ENCODE measurements at places on chromosomes 6 and 20. TPM values are rescaled to one million over a fixed set of nuclear protein-coding genes. Genes with fewer than 3 reads are reported as not detected.

- peaks cover 6% of the 10 kb centered on the region for H3K4me1 ChIP-seq
- peak overlapping the region; percentile 89 for H3K27ac ChIP-seq
- peak; percentile 21 for DNase-seq
- H3K36me3 ChIP-seq: no peaks in the 10 kb centered on the region
- H3K4me3 ChIP-seq: peak overlapping the region; percentile 78
These were observed 650 bp upstream of the TTK start for GRCh38 chr6:80003826-80004172.

Gene PI16
- total RNA-seq: 14.9 TPM

GRCh38 chr6:136517002-136517401 lies 33.2 kb downstream of the MAP7 start:
- no peak overlapping the region for H3K27ac ChIP-seq
- H3K4me3 ChIP-seq: no peak overlapping the region
- H3K27me3 ChIP-seq: no peaks in the 10 kb centered on the region
- H3K36me3 ChIP-seq: no peaks in the 10 kb centered on the region
- no peaks in the 10 kb centered on the region for H3K4me1 ChIP-seq
- no peak for DNase-seq

Gene NCOA6
- total RNA-seq: 20.3 TPM

Gene NELFCD
- 78.7 TPM for total RNA-seq

Gene MOG
- total RNA-seq: not detected

DNA sequence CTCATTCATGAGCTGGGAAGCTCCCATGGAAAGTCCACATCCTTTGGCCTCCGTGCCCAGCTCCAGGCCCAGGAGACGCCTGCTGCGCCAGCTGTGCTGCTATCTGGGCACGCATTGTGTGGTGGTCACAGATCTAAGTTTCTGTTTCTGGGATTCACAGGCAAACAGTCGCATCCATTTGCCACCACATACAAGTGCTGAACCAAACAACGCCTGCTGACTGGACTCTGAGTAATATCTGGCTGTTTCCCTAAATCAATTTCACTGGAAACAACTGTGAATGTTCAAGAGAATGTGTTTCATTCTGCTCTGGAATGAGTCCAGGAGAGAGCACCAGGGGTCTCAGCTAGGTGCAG lies 45.5 kb downstream of the IRF4 start:
- no peaks in the 10 kb centered on the region for H3K4me1 ChIP-seq
- DNase-seq: no peak
- H3K36me3 ChIP-seq: no peaks in the 10 kb centered on the region
- H3K4me3 ChIP-seq: no peak overlapping the region

Gene RIPOR2
- total RNA-seq: 13.8 TPM

DNA sequence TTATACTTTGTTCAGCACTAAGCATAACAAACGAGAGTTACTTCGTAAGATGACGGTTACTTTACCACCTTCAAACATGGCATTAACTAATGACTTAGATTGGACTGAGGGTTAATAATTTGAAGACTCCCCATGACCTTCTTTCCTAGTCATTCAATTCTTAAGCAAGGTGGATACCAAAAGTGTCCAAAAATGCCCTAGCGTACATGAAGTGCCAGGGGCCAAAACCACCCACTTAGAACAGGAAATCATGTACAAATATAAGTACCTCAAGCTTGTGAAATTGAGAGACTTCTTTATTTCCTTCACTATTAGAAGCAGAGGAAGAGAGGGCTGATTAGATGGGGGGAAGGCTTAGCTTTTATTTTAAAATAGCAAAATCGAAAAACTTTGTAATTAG lies 166.4 kb downstream of the ATXN1 start:
- no peaks in the 10 kb centered on the region for H3K4me1 ChIP-seq
- H3K27ac ChIP-seq: no peak overlapping the region
- H3K36me3 ChIP-seq: no peaks in the 10 kb centered on the region
- H3K27me3 ChIP-seq: no peaks in the 10 kb centered on the region
- no peak for DNase-seq

Gene MUC22
- total RNA-seq: not detected

Gene RIOK1
- total RNA-seq: 26.9 TPM

DNA sequence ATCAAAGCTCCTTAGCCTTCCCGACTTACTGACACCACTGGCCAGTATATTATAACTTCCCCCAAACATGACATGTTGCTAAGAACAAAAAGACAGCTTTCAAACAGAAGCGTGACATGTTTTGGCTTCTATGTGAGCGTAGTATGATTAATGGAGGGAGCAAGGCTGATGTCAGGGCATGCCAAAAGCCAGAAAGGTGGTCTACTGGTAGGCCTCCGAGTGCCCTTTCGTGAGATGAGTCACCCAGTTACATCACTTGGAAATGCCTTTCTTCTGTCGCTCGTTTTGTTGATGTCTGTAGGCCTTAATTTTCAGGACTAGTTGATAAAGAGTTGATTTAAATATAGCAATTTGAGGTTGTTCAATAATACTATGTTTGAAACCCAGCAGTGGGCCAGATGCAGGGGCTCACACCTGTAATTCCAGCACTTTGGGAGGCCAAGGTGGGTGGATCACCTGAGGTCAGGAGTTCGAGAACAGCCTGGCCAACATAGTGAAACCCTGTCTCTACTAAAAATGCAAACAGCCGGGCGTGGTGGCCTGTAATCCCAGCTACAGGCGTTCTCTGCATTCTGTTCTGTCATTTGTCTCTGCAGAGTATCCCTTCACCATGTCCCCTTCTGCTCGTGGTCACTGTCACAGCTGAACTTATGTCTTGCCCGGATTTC lies 53.3 kb downstream of the CNKSR3 start:
- no peaks in the 10 kb centered on the region for H3K36me3 ChIP-seq
- no peaks in the 10 kb centered on the region for H3K4me1 ChIP-seq
- DNase-seq: no peak
- no peaks in the 10 kb centered on the region for H3K27me3 ChIP-seq
- H3K4me3 ChIP-seq: no peak overlapping the region

DNA sequence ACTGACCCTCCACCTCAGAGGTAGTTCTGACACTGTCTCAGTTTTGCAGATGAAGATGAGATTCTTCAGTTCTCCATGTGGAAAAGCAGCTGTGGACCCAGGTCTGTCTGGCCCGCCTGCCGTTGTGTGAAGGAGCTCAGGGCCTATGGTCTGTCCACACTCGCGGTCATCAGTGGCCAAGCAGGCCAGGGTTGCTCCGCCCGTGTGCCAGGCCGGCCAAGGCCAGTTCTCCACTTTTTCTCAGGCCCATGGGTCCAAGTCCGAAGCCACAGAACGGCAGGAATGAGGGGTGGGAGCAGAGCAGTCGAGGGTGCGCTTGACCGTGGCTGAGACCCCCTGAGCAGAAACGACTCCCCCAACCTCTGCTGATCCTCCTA lies 8.6 kb upstream of the MAP1LC3A start:
- no peaks in the 10 kb centered on the region for H3K27me3 ChIP-seq
- H3K4me1 ChIP-seq: no peaks in the 10 kb centered on the region
- H3K36me3 ChIP-seq: no peaks in the 10 kb centered on the region
- H3K4me3 ChIP-seq: no peak overlapping the region
- no peak for DNase-seq
- H3K27ac ChIP-seq: no peak overlapping the region

- no peak for DNase-seq
- H3K4me3 ChIP-seq: no peak overlapping the region
- H3K4me1 ChIP-seq: no peaks in the 10 kb centered on the region
- no peak overlapping the region for H3K27ac ChIP-seq
- no peaks in the 10 kb centered on the region for H3K27me3 ChIP-seq
- no peaks in the 10 kb centered on the region for H3K36me3 ChIP-seq
These were observed 69.4 kb upstream of the MYLIP start for GRCh38 chr6:16059496-16059895.

GRCh38 chr20:20022498-20022897 lies 5.3 kb downstream of the NAA20 start:
- H3K27ac ChIP-seq: peak overlapping the region; percentile 35
- H3K27me3 ChIP-seq: no peaks in the 10 kb centered on the region
- H3K36me3 ChIP-seq: no peaks in the 10 kb centered on the region
- H3K4me3 ChIP-seq: no peak overlapping the region
- H3K4me1 ChIP-seq: no peaks in the 10 kb centered on the region
- no peak for DNase-seq

GRCh38 chr20:44247131-44247571 lies at the start of gene GDAP1L1:
Gene GDAP1L1 (plus strand): TSS chr20:44247308. CDS start chr20:44247335, 27 bp downstream.
- DNase-seq: no peak
- no peaks in the 10 kb centered on the region for H3K36me3 ChIP-seq
- peak within 1 kb of the TSS; percentile 32 for H3K4me3 ChIP-seq
- H3K4me1 ChIP-seq: no peaks in the 10 kb centered on the region
- no peak within 1 kb of the TSS for H3K27ac ChIP-seq

DNA sequence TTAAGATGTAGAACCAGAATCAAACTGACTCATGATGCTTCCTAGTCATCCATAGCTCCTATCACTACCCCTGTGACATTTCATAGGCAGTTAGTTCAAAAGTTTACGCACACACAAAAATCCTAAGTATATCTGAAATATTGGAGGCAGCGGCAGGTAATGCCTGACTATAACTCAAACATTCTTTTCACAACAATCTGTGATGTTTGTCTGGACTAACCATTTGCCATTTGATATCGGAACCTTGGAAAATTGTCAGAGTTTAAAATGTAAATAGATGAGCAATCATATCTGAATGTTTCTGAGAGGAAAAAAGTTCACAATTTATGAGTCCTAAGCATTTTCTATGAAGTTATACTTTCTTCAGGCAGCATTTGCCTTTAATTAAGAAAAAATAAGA lies 1078.2 kb downstream of the EPHA7 start:
- no peaks in the 10 kb centered on the region for H3K27me3 ChIP-seq
- H3K4me3 ChIP-seq: no peak overlapping the region
- no peak overlapping the region for H3K27ac ChIP-seq
- no peaks in the 10 kb centered on the region for H3K4me1 ChIP-seq

GRCh38 chr6:14732226-14732843 lies 513.5 kb upstream of the JARID2 start:
- no peak overlapping the region for H3K27ac ChIP-seq
- no peaks in the 10 kb centered on the region for H3K4me1 ChIP-seq
- no peak overlapping the region for H3K4me3 ChIP-seq
- H3K27me3 ChIP-seq: no peaks in the 10 kb centered on the region
- H3K36me3 ChIP-seq: no peaks in the 10 kb centered on the region

DNA sequence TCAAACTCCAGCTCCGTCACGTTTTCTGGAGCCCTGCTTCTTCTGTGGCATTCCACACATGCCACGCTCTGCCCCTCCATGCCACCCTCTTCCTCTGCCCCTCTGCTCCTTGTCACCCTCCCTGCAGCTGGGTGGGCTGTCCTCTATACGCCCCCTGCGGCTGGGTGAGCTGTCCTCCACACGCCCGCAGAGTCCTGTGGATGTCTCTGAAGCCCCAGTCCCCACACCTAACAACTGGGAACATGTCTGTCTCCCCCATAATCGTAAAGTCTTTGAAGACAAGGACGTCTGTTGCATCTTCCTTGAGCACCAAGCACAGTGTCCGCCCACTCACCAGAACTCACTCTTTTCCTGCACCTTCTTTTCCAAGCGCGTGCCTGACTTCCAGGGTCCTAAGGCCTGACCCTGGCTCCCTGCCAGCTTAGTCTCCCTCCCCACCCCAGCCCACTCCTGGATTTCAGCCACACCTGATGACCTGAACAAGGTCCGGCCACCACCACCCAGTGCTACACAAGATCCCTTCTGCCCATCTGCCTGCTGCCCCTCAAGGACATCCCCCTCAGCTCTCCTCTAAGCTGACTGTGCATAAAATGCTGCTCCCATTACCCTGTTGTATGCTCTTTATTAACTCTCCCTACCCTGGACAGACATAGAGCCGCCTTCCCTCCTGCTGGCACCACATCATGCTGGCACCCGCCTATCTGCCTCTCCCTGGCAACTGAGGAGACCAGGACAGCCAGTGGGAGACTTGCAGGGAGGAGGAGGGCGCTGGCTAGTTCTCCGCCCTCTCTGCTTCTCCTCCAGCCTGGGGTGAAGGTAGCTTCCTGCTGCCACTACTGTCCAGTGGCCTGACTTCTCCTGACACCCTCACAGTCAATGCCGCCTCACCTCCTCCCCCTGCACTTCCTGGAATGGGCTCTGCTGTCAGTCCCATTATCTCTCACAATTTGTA lies 10.7 kb upstream of the PRR18 start:
- H3K4me1 ChIP-seq: no peaks in the 10 kb centered on the region
- no peaks in the 10 kb centered on the region for H3K27me3 ChIP-seq
- no peak overlapping the region for H3K27ac ChIP-seq

- no peaks in the 10 kb centered on the region for H3K36me3 ChIP-seq
- H3K27ac ChIP-seq: no peak overlapping the region
- H3K4me1 ChIP-seq: no peaks in the 10 kb centered on the region
- no peaks in the 10 kb centered on the region for H3K27me3 ChIP-seq
- no peak overlapping the region for H3K4me3 ChIP-seq
- DNase-seq: no peak
These were observed 11.7 kb downstream of the JARID2 start for GRCh38 chr6:15257357-15258132.

DNA sequence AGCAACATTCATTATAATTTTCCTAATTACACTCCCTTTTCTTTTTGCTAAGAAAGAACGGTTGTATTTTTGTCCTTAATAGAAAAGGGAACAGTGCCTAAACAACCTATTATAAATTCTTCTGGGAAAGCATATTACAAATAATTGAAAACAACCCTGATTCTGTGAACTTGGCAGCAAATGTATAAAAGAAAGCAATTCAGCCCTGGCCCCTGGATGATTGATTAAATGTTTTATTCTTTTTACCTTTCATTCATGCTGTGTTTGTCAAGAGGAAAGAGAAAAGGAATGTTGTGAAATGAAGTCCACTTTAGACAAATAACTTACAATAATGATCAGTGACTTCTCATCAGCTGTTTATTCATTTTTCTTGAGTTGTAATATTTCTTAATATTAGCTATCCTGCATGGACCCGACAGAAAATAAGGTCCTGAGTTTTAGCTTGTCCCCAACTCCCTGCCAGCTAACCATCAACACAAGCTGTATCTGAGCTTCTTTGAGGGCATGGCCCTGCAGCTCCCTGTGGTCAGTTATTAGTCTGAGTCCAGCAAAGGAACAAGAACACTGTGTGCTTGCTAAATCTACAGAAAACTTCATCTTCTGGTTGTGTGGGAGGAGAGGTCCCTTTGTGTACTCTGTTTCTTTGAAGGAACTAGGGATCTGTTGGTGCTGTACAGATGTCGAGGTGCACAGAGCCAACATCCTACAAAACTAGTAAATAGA lies 248.2 kb downstream of the LAMA2 start:
- H3K27ac ChIP-seq: peak overlapping the region; percentile 86
- DNase-seq: peak; percentile 45
- no peak overlapping the region for H3K4me3 ChIP-seq
- no peaks in the 10 kb centered on the region for H3K4me1 ChIP-seq

DNA sequence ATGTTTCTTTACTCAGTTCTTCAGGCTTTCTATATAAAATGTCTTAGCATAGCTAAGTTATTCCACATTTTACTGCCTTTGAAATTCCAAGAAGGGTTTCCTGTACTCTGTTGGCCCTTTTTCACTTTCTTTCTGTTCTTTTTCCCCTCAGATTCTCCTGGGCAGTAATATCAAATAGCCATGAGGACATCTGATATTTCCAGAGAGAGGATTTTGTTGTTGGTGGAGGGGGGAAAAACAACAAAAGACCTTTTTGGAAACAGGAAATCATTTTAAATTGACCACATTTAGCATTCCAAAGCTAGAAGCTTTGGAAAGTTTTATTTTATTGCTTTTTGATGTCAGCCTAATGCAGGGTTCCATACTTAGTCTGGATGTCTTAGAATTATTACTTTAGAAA lies 445.4 kb downstream of the GJA1 start:
- no peaks in the 10 kb centered on the region for H3K4me1 ChIP-seq
- no peaks in the 10 kb centered on the region for H3K27me3 ChIP-seq
- no peak overlapping the region for H3K27ac ChIP-seq
- H3K4me3 ChIP-seq: no peak overlapping the region
- no peak for DNase-seq
- no peaks in the 10 kb centered on the region for H3K36me3 ChIP-seq
